Memory B cell (primary cell): ENCODE measurements at places on chromosomes 4 and X.

DNA sequence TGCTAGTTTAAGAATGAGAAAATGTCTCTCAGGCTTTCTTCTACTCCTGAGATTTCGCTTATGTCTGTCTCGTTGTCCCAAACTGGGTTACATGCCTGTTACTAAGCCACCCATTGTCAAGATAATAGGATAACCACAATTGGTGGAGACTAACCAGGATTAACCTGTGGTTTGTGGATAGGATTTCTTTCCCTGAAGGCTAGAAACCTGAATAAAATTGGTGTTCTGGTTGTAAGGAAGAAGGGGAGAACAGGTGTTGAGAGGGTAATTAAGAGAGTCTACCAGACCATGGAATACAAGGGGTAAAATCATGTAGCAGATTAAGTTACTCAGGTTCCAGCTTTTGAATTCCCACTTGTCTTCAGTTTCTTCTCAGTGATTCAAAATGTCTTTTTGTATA is 225.4 kb downstream of the CPE start:
- no peak for DNase-seq

DNA sequence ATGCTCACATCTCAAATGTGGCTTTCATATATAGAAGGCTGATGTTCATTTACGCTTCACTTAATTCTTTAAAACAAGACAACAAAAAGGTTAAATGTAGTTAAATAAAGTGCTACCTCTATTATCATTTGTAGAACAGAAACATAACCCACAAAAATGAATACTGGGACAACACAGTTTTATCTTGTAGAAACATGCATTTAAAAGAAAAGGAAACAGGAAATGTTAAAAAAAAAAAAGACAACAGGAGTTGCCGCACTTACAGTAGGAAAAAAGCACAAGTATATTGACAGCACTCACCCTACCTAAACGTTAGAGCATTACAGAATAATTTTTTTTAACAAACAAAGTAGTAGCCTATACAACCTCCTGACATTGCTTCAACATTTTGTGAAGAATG is 4.8 kb downstream of the THOC2 start:
- DNase-seq: no peak

GRCh38 chr4:158895797-158896576 is 127.2 kb downstream of the FNIP2 start:
- no peak for DNase-seq

GRCh38 chr4:2320746-2321145 is 58.8 kb upstream of the MXD4 start:
- DNase-seq: no peak

DNA sequence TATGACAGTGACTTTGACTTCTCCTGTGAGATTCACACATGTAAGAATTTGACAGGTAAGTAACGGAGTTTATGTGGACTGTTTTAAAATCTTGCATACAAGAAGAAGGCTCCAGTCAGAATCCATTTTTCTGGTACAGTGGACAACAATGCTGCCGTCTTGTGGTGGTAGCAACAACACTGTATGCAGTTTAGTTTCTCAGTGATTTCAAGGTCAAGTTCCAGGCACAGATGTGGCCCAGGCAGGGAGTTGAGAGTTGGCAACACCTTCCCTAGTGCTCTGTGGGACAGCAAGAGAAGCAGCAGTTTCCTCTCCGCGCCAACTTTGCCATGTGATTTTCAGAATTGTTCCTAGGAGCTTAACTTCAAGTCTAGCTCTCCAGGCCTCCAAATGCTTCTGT is 56.0 kb upstream of the STPG2 start:
- DNase-seq: no peak

- DNase-seq: no peak
Observed at GRCh38 chr4:110073053-110073845, 125.2 kb downstream of the ELOVL6 start.

DNA sequence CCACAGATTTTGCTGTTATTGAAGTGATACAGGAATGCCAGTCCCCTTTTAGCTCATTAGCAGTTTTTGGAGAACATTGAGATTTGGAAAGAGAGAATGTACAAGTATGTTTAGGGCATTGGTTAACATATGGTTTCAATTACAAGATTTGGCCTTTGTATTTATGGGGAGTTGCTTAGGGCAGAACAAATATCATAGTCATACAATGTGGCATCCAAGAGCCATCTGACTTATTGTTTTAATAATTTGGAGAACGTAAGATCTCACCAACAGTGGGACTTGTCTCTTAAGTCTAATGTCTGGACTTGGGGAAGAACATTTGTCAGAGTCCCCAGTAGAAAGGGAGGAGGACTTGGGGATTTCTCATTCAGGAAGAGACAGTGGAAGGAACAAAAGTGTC is 166.1 kb downstream of the STK32B start:
- DNase-seq: no peak

GRCh38 chr4:83124111-83124780 is 9.7 kb upstream of the PLAC8 start:
- no peak for DNase-seq

- DNase-seq: no peak
Observed at GRCh38 chrX:53440621-53441517, 6.7 kb upstream of the HSD17B10 start.

GRCh38 chr4:39342731-39343130 is 23.4 kb downstream of the RFC1 start:
- no peak for DNase-seq

GRCh38 chrX:13667919-13668318 is 15.0 kb downstream of the TCEANC start:
- no peak for DNase-seq

DNA sequence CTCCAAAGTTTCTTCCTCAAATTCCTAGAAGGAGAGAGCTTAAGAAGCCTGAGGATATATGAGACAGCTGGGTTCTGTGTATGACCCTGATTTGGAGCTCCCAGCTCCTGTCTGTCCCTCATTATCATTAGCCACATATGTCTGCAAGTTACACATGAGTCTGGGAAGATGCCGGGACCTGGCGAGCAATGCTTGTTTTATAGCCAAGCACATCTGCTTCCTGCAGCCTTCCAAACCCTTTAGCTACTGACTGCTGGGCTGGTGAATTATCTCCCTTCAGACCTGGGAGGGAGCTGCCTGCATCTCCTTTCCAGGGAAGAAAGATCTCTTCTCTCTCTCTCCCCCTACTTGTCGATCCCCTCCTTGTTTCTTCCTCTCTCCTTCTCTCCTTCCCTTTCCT is 556.7 kb upstream of the BOD1L1 start:
- no peak for DNase-seq

DNA sequence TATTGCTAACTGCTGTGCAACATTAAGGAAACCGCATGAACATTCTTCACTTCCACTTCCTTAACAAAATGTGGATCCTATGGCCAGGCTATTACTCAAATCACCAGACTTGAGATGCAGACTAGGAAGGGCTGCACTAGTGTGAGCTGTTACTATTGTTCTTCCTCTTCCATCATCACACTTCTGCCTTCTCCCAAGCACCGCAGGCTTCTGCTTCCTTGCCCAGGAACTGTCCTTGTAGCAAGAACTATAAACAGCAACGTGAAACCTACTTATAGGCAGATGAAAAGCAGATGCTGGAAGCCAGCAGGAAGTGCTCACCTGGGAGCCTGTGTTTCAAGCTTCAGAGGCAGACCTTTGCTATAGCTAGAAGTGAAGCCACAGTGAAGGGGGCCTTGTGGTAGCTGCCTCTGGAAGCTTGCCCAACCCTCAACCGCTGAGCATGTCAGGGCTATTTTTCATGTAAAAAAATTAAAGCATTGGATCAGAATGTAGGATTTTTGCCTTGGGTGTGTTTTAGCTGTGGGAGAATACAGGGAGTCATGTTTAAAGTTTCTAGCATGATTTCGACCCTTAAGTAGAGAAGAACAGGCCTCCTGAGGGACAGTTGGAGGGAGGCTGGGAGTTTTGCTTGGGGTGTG is 43.9 kb downstream of the CLNK start:
- no peak for DNase-seq

DNA sequence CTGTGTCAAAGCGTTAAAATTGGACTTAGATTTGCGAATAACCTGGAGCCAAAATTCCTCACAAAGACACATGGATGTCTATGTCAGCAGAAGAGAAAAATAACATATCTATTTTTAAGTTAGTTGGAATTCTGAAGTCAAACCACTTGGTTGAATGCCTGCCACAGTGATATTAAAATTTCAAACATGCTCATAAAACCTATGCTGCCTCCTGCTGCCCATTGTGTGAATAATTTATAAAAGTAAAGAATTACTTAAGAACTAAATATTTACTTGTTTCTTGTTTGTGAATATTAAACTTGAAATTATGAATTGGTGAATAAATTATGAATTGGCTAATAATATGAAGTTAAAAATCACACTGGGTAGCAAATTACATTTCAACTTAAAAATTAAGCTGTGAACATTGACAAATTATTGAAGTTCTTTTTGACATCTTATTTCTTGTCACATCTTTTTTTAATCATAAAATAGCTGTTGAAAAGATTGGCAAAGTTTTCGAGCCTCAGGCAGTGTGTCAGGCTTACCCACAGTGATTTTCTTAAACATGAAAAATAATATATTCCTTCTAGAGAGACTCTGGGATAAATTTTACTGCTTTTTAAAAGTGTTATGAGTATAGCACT is 35.4 kb downstream of the FABP2 start:
- DNase-seq: peak; percentile 34

DNA sequence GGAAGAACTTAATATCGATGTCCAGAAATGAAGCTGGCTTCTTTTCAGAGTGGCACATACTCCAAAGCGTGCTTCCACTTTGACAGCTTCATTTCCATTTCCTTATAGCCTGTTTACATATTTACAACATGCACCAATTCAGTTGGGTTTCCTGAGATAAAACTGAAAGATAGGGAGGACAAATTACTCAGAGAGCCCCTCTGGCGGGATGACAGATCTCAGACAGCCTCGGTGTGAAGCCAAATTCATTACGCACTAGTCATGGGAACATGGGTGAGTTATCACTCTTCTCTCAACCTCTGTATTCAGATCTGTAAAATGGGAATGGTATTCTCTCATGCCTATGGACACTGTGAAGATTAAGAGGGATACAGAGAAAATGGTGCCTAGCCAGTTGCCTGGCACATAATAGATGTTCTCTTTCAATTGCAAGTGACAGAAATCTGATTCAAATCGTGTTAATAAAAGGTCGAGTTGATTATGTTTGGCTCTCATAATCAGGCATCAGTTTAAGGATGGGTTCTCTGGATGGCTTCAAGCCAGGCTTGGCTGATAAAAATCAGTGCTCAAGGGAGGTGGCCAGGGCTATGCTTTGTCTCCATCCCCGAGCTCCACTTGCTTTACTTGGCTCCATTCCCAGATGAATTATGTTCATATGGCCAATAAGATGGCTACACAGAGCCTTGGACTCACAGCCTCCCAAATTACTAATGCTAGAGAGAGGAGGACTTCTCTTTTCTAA is 132.2 kb upstream of the C1QTNF7 start:
- no peak for DNase-seq

DNA sequence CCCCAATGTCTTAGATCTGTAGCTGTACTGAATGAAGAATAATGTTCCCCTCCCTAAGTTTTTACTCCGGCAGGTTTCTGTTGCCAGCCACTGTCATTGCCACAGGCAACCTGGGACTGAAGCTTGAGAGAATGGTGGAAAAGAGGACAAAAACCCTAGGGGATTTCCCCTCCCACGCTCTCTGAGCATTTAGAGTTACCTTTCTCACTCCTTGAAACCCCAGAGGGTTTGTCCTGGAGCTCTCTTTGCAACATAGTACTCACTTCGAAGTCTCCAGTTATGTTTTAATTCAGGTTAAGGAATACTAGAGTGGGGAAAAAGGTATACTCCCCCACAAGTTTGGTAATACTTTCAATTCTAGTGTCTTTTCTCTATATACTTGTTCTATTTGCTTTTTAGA is 31.5 kb downstream of the F8 start:
- DNase-seq: no peak

GRCh38 chr4:15400981-15401671 is 26.7 kb upstream of the C1QTNF7 start:
- no peak for DNase-seq

- DNase-seq: no peak
Observed at GRCh38 chr4:174933083-174933482, 14.9 kb downstream of the ADAM29 start.

DNA sequence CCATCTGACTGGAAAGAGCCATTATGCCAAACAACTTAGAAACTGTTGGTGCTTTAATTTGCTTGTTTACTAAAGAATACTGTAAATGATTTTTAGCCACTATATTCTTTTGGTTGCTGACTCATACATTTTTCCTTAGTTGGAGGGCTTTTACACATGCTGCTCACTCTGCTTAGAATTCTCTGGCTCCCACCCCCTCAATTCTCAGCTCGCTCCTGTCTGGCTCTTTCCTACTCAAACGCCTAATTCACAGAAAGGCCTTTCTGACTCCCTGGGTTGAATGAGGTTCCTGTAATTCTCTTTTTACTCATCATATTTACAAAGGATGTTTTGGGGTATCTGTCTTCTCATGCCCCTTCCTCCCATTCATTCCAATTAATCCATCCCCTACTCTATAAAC is 26.1 kb upstream of the PARM1 start:
- DNase-seq: no peak

DNA sequence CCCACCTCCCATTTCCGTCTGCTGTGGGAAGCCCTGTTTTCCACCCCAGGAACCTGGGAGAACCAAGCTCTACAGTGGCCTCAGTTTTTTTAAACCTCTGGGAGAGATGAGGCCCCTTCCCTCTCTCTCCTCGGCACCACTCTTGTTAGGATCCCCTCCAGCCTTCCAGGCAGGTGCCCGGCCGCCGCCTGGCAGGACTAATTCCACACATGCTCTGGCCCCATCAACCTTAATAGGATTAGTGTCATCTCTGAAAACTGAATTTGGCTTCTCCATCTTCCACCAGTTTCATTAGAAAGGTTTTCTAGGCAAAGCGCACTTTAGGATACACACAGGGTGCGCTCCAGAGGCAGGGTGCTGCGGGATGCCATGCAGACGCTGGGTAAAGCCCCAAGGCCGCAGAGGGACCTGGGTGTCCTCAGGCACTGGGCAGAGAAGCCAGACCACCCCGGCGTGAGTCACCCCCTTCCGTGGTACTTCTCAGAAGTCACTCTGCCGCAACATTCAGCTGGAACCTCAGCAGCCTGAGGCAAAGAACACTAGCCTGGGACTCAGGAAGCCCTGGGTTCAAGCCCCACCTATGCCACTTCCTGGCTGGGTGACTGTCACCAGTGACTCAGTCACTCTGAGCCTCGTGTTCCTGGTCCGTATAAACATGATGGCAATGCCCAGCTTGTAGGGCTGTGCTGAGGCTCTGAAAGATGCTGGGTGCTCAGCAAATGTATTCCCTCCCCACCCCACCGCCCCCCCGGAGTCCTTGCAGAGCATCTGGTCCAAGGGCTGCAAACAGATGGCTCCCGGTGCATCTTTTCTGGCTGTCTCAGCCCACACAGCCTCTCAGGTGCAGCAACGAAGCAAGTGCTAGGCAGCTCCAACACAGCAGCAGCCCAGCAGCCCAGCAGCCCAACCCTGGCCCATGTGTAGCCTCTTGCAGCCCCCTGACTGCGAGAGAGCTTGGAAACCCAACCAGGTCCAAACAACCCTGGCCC is 29.1 kb downstream of the PPP2R2C start:
- DNase-seq: no peak
